ENCODE measurements at places on chromosomes 13 and 19. TPM values are rescaled to one million over a fixed set of nuclear protein-coding genes. Genes with fewer than 3 reads are reported as not detected.

DNA sequence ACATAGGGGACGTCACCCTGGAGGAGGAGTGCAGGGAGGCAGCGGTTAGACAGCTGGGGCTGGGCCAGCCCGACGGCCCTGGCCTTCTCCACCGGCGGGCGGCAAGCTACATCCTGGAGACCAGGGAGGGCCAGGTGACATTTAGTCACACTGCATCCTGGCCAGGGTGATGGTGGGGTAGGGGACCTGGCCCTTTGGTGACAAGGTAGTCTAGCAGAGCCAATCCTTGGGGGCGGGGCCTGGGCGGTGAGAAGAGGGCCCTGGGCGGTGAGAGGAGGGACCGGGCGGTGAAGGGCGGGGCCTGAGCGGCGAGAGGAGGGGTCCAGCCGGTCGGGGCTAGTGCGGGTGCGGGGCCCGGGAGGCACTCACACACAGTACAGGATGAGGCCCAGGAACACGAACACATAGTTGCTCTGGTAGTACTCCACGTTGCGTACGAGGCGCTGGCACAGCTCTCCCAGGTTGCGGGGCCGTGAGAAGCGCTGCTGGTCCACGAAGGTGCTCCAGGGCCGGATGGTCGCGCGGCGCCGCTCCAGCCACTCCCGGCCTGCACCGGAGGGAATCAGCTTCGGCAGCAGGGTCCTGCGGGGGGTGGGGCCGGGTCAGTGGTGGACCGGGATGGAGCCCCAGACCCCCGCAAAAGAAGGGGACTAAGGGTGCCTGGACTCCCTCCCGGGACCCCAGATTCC lies 610 bp downstream of the RABAC1 start:
- peak; percentile 67 for DNase-seq

- no peak for DNase-seq
These were observed 20.7 kb downstream of the MIPEP start for GRCh38 chr13:23868521-23868920.

GRCh38 chr19:14818588-14818987 lies 16.4 kb downstream of the OR7A5 start:
- DNase-seq: no peak

- no peak for DNase-seq
These were observed 232.9 kb upstream of the STARD13 start for GRCh38 chr13:33518452-33518851.

DNA sequence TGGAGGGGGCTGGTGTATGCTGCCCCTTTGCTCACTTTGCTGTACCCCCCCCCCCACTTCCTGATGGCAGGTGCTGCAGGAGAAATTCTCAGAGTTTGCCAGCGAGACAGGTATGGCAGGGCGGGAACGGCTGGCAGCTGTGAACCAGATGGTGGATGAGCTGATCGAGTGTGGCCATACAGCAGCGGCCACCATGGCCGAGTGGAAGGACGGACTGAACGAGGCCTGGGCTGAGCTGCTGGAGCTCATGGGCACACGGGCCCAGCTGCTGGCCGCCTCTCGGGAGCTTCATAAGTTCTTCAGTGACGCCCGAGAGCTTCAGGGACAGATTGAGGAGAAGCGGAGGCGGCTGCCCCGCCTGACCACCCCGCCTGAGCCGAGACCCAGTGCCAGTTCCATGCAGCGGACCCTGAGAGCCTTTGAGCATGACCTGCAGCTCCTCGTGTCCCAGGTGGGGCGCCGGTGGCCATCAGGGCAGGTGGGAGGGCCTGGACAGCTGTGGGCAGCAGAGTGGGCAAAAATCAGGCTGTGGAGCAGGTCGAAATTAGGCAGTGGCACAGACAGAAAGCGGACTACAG lies 19.6 kb upstream of the SHKBP1 start:
- no peak for DNase-seq

Gene UBE2L5
- not detected for polyA plus RNA-seq

Gene CBY2
- not detected for polyA plus RNA-seq

Gene ATP4A
- polyA plus RNA-seq: not detected

Gene SIGLEC12
- not detected for polyA plus RNA-seq

DNA sequence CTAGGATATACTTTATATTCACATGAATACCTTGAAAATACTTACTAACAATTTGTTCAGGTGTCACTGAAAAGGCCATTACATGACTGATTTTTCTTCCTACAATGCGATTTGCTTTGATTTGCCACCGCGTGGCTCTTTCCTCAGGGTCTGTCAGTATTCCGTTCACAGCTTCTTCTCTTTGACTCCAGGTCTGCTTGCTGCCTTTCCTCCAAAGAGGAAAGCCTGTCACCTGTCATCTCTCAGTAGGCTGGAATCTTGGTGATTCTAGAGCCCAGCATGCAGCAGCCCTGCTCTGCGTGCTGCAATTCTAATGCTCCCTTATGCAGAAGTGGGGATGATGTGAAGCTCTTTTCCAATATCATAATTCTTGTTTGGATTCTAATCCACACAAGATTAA lies 33.6 kb upstream of the SIAH3 start:
- no peak for DNase-seq

Gene ZNF845
- polyA plus RNA-seq: 8.8 TPM

Gene EEF1AKMT1
- 10.8 TPM for polyA plus RNA-seq

Gene ATCAY
- polyA plus RNA-seq: not detected

Gene ZNF221
- polyA plus RNA-seq: 3.0 TPM

- no peak for DNase-seq
These were observed 22.0 kb downstream of the ITGBL1 start for GRCh38 chr13:101474419-101474957.

GRCh38 chr13:58119804-58120203 lies 488.3 kb downstream of the PCDH17 start:
- no peak for DNase-seq

Gene CRLF1
- not detected for polyA plus RNA-seq

DNA sequence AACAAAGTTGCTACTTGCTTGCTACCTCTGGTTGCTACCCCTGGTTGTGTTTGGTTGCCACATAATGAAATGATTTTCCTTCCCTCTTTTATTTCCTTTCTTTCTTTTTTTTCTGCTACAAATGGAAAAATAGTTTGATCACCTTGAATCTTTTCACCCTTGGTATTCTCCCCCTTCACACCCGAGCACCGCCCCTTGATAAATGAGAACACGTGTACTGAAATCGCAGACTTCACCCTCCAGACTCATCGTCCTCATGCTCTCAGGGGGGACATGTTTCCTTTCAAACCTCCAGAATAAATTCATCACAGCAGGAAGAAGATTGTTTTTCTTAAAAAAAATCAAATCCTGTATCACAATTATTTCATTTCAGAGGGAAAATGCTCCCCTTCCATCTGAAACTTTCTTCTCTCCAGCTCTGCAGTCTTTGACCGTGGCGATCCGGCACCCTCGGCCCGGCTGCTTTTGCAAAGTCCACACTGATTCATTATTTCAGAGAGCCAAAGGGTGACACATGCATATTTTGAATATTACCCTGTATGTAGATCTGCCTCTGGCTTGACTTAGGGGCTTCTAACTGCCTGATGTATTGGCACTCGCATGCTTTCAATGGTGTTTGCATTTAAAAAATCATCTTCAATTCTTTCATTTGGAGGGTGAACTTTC lies 222.6 kb upstream of the MAB21L1 start:
- no peak for DNase-seq

GRCh38 chr19:47509170-47509847 lies 5.6 kb downstream of the NAPA start:
- no peak for DNase-seq

Gene ZSCAN4
- polyA plus RNA-seq: not detected

DNA sequence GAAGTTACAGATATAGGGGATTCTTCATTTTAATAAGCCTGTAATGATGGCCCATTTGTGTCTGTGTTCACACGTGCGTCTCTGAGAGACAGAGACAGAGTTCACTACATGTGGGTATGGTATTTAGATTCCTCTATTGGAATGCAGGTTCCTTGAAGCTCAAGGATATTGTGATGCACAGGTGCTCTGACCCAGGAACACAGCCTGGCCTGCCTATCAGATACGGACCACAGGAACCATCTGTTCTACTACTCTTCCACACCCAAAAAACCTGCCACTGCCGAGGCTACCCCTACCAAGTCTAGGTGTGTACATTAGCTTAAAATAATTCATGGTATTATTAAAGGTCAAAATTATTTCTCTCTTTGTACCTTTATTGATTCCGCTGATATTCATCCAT lies 289.2 kb downstream of the ATP8A2 start:
- DNase-seq: no peak

DNA sequence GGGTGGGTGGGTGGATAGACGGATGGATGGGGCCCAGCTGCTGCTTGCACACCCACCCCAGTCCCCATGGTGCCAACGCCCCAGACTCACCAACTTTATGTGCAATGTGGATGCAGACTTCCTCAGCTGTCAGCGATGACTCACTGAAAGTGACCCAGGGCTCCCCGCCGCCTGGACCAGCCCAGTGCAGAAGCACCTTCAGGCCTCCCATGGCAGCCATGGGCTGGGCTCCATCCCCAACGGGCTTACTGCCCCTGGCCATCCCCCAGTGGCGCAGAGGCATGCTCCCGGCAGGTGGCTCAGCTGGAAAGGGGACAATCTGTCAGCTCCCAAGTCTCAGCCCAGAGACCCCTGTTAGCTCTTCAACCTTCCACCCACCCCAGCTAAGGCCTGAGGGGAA lies 2.2 kb downstream of the TYK2 start:
- no peak for DNase-seq

Gene CERS4
- polyA plus RNA-seq: 38.0 TPM

Gene ZNF569
- polyA plus RNA-seq: 5.0 TPM

DNA sequence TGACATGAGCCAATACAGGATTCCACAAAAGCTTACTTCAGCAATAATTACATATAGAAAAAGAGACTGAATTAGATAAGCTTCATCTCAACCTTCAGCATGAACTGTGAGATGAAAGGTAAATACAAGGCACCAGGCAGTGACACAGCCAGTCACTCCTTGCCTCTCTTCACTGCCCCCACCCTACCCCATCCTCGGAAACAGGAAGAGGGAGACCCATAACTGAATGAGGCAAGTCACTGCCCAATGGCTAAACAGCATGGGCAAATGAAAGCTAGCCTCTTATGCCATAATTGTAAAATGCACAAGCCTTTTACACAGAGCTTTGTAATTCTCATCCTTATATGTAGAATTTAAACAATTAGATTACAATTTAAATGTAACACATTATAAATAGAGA lies 1.7 kb downstream of the ZNF160 start:
- peak; percentile 4 for DNase-seq

GRCh38 chr13:79423801-79424642 lies 18.0 kb upstream of the RBM26 start:
- peak; percentile 45 for DNase-seq

Gene CLDN10
- not detected for polyA plus RNA-seq

Gene EFNA2
- not detected for polyA plus RNA-seq

- no peak for DNase-seq
These were observed 113.6 kb upstream of the MBNL2 start for GRCh38 chr13:97108530-97108900.

Gene PSG7
- not detected for polyA plus RNA-seq

DNA sequence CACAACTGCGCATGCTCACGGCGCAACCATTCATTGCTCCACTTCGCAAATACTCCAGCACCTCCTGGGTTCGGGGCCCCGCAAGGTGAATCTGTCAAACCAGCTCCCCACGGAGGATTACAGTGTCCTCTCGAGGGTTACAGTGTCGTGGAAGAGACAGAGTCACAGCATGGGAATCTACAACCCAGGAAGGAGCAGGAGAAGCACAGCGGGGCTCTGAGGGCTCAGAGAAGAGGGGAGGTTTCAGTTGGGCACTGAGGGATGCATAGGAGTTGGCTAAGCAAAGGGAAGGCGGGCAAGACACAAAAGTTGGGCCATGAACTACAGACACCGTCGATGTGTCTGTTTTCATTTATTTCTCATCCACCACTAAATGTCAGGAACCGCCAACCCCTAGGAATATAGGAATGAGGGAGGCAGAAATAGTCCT lies 1.0 kb upstream of the GTF2F1 start:
- no peak for DNase-seq

Gene SLITRK6
- not detected for polyA plus RNA-seq

- DNase-seq: no peak
These were observed 115.5 kb downstream of the LACC1 start for GRCh38 chr13:43994999-43995859.

DNA sequence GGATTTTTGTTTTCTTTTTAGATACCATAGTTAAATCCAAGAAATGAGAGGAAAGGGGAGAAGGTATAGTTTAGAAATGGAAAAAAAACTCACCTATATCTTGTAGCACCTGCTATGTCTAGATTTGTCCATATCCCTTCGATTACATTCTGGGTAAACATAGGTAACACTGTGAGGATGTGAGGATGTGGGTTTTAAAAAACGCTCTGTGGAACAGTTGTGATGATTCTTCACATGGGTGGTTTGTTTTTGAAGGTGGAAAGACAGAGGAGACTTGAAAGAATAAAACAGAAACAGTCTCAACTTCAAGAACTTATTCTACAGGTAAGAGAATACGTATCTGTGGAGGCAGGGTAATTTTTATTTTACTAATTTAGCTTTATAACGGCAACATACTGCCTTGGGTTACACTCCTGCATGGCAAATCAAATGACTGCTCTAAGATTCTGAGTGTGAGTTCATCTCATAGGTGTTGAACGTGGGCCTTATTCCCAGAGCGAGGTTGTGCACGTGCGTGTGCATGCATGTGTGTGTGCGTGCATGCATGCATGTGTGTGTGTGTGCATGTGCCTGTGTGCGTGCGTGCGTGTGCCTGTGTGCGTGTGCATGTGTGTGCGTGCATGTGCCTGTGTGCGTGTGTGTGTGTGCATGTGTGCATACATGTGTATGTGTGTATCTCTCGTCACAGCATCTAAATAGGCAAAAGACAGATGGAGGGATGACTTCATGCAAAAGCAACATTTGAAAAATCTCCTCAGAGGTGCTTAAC lies 23.5 kb downstream of the ATP4B start:
- DNase-seq: no peak

GRCh38 chr19:736125-736524 lies 14.8 kb upstream of the MISP start:
- no peak for DNase-seq

Gene PROZ
- polyA plus RNA-seq: not detected

- DNase-seq: no peak
These were observed 71.3 kb upstream of the ZNF599 start for GRCh38 chr19:34844277-34844676.

GRCh38 chr13:41312176-41312500 lies 1.1 kb downstream of the NAA16 start:
- no peak for DNase-seq

GRCh38 chr13:103371271-103371670 lies 305.1 kb upstream of the SLC10A2 start:
- DNase-seq: no peak

Measured in immature natural killer cell (primary cell).